Lower leg skin (tissue), 4 donors: ENCODE measurements at places on chromosomes 2 and 18. TPM values are rescaled to one million over a fixed set of nuclear protein-coding genes. Genes with fewer than 3 reads are reported as not detected.

KCNG2 gene
- total RNA-seq, result 0.84 TPM

- no peak for DNase-seq
Observed at GRCh38 chr2:127140538-127140937, 33.6 kb upstream of the BIN1 start.

DNA sequence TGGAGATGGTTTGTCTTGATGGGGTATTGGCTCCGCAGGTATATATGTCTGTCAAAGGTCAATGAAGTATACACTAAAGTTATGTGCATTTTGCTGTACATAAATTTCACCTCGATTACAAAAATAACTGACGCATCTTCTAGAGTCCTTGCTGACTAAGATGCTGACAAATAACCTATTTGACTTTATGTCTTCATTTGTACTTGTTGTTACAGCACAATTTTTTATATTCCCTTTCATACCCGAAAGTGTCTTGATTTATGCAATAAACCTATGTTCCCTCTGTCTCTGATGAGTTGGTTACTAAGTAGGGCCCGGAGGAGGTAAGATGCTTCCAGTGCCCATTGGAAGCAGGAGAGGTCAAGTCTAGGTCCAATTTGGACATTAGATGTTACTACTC lies 93.5 kb downstream of the COPS8 start:
- DNase-seq, result no peak

DNA sequence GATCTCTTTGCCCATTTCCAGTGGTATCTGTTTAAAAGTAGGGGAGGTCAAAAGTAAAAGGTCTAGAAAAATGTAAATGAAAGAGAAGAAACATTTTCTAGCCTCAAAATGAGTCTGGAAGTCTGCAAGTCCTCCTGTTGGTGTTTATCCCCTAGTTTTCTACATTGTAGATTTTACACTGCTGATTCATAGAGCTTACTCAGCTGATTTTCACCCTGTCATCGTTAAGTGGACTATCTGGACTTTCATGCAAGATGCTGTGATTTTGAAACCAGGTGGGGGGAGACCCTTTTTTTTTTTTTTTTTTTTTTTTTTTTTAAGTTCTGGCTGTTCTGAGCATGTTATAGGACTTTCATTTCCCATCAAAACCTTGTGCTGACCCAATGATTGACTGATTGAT lies 10.3 kb downstream of the HOXD3 start:
- no peak for DNase-seq

HS1BP3 gene
- total RNA-seq, result 44.6 TPM

GRCh38 chr2:9813312-9814128 lies 29.8 kb upstream of the TAF1B start:
- DNase-seq, result peak; percentile 96

HRH4 gene
- not detected for total RNA-seq

- DNase-seq, result no peak
Observed at GRCh38 chr2:96374211-96374951, 38.8 kb downstream of the NCAPH start.

- peak; percentile 84 for DNase-seq
Observed at GRCh38 chr2:46803911-46804670, 111.5 kb downstream of the MCFD2 start.

UGT1A9 gene
- not detected for total RNA-seq

DNA sequence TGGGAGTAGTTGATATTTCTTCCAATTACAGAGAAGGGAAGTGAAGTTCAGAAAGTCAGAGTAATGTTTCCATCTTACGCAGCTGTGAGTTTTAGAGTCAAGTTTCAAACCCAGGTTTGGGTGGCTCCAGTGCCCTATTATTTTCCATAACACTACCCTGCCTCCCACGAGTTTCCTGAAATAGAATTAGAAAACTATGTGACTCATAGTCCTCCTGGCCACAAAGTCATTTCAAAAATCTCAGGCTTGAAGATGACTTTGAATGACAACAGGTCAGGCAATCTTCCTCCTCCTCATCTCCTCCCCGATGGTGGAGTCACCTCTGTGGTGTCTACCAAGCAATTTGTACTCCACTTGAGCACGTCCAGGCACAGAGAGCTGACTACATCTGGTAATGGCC lies 212.3 kb upstream of the TRIB2 start:
- DNase-seq, result no peak

DNA sequence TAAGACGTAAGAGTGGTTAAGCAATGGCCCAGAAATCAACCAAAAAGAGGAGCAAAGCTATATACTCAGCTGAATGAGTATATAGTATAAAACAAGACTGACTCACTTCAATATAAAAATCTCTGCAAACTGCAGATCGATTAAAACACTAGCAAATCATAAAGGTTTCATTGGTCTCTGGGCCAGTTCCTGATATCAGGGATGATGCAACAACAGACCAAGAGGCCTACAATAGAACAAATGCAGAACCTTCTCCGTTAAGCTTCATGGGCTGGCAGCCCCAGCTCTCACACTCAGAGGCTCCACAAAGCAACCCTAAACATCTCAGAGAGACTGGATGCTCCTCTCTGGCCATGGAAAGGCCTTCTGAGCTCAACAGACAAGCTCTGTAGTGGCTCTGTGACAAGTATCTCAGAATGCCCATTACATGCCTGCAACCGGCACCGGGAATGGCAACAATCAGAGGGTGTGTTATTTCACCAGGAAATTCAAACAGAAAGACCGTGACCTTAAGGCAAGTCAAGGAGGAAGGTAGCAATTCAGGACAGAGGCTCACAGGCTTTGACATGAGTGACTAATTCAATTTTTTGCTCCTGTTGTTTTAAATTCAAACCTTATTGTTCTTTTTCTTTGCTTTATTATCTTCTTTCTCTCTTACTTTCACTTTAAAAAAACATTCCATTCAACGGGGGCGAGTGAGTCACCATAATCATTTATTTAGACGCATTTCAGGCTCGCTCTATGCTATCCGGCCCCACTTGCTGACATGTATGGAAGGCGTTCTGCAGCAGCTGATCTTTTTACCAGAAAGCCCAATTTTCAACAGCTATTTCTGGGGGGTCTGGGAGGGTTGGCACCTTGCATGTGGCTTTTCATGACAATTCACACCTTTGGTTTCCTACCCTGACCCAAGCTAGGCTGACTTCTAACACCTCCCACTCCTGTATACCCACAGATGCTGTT lies 15.1 kb downstream of the CYRIA start:
- no peak for DNase-seq

- peak; percentile 75 for DNase-seq
Observed at GRCh38 chr2:174047746-174048145, 82.6 kb upstream of the SP3 start.

- no peak for DNase-seq
Observed at GRCh38 chr2:218017211-218018053, 14.6 kb upstream of the TNS1 start.

DNA sequence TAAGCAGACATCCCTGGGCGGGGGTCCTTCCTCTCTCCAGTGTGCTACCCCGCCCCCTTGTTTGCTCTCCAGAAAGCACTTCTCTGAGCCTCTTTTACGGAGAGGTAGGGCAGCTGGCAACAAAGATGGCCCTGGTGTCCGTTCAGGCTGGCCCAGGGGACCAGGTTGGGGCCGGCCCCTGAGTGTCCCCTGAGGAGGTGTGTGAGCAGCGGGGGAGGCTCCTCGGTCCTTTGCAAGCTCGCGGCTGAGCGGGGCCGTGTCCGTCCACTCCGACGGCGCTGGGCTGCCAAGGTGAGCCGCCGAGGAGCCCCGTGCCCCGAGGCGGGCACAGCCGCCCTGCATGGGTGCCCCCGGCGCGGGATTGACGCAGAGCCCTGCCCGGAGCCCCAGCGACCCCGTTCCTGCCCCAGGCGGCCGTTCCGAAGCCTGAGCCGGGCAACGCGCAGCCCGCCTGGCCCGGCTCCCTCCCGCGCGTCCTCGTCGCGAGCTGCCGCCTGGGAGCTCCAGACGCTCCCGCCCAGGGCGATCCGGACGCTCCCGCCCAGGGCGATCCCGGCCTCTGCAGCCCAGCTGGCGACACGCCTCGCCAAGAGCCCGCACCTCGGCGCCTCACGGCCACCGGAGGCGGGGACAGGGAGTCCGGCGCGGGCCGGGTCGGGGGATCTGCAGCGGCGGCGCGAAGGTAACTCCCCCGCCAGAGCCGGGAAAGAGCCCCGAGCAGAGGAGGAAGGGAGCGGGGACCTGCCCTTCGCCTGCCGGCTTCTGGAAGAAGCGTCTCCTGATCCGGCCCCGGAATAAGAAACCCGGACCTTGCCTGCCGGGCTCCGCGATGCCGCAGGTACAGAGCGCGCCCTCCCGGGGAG lies at the start of gene PROKR1:
PROKR1 (plus strand) TSS at position 569 of the 863 bp plus-strand sequence. CDS start 2,243 bp downstream, outside the sequence.
- DNase-seq, result no peak
